Amniotic epithelial cell (primary cell): ENCODE measurements at places on chromosomes 13 and 19.

DNA sequence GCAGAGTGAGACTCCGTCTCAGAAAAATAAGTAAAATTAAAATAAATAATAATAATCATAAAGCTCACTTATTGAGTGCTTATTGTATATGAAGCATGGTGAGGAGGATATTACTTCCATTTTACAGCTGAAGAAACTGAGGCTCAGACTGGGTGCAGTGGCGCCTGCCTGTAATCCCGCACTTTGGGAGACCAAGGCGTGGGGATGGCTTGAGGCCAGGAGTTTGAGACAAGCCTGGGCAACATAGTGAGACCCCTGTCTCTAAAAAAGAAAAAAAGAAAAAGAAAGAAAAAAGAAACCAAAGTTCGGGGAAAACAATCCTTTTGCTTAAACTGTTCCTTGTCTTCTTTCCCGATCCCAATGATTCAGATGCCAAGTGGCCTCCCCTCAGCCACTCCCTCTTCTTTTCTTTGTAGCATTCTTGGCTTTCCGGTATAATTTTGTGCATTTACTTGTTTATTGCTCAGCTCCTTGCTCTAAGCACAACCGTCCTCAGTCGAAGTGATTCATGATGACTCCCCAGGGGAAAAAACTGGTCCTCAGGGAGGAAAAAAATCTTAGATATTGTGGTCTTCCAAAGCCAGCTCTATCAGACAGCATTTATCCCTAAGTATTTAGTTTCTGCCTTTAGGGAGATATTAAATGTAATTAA is 965 bp upstream of the EIF3G start:
- DNase-seq, result peak; percentile 79

- DNase-seq, result no peak
Observed at GRCh38 chr19:56834564-56835375, 5.8 kb downstream of the PEG3 start.

GRCh38 chr13:36432106-36432544 is at the start of gene CCNA1:
Gene CCNA1 (plus strand): TSS chr13:36432495. CDS start chr13:36433057, 562 bp downstream.
- no peak for DNase-seq

- peak; percentile 70 for DNase-seq
Observed at GRCh38 chr13:26184791-26185250, 37.3 kb downstream of the RNF6 start.

DNA sequence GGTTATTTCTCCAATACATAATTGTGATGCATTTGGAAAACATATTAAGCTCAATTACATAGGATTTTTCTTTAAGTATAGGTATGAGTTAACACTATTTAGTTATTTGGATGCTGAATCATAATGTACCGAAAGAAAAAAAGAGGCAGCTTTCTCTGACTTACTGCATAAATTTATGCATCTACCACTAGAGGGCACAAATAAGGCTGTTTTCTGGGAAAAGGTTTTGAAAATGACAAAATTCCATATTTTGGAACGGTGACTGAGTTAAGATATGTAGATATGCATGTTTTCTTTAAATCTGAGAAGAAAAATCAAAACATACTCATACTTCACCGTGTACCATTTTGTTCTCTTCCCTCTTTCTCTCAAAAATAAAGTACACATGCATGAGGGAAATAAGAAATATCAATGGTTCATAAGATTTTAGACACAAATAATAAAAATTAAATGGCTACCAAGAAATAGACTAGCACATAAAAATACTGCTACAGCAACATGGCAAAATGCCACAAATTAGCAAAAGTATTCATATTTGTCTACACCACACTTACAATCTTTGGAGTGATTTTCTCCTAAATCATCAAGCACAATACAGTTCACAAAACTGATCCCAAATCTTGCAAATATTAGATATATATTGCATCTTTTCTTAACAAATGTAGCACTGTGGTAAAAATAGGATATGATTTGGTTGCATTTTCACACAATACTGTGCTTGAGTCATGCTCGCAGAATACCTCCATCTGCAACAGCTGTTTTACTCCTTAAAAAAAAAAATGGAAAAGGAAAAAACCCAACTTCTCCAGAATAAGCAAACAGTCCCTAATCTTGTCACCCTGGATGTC is 260.0 kb downstream of the FGF14 start:
- DNase-seq, result peak; percentile 23

- DNase-seq, result no peak
Observed at GRCh38 chr19:21691661-21692060, 75.7 kb downstream of the ZNF100 start.

DNA sequence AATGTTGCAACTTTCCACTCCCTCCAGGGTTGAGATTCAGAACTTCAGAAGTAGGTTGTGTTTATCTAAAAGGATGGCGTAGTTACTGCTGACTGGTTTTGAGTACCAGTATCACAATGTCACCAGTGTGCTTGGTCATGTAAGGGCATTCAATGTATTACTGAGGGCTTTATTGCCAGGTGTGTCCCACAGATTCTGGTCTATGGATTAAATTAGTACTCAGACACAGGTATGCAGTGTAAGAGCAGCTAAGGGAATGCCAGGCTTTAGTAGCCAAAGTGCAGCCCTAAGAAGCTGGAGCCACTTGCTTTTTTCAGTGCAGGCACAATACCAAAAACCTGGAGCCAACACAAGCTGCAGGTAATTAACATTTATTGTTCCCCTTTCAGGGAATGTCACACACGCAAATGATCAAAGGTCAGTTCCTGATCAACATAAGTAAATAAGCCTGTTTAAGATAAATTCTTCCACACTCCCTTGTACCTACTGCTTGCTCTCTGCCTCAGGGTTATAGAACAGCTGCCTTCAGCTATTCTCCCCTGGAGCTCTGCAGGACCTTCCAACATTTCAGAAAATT is 130.1 kb upstream of the ZNF91 start:
- DNase-seq, result no peak

GRCh38 chr19:56710437-56710836 is 38.9 kb upstream of the ZNF835 start:
- DNase-seq, result no peak

DNA sequence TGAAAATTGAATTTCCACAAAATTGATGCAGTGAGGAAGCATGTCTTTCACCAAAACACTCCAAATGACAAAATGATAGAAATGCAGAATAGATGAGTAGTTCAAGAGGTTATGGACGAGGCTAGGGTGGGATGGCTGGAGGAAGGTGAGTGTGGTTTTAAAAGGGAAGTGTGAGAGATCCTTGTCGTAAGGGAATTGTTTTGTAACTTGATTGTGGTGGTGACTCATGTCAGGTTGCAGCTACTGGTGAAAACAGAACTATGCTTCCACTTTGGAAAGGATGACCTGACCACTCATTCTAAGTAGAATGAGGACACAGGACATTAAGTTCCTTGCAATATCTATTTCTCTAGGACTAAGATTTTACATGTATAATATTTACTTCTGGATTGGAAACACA is 345.7 kb downstream of the MTUS2 start:
- peak; percentile 89 for DNase-seq

DNA sequence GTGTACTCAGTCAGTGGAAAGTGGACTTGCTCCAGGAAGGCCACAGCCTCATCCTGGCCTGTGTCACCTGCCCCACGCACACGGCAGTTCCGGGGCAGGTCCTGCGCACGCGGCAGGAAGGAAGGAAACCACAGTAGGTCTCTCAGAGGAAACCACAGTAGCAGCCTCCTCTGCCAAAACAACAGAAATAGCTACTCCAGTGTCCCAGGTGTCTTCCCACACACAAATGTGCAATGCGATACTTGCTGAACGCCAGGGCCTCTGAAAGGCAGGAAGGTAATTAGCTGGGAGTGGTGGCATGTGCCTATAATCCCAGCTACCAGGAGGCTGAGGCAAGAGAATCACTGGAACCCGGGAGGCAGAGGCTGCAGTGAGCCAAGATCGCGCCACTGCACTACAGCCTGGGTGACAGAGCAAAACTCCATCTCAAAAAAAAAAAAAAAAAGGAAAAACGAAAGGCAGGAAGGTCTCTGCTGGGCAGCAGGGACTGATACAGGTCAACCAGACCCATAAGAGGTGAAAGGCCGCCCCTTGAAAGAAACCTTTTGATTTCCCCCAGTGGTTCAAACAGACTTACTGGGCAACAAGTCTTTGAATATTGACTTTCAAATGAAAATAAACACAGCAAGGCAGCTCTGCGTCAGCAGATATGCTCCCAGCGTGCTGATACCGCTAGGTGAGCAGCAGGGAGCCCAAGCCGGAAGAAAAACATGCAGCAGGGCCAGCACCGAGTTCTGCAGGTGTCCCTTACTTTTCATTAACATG is 49.5 kb downstream of the CRYL1 start:
- DNase-seq, result no peak

DNA sequence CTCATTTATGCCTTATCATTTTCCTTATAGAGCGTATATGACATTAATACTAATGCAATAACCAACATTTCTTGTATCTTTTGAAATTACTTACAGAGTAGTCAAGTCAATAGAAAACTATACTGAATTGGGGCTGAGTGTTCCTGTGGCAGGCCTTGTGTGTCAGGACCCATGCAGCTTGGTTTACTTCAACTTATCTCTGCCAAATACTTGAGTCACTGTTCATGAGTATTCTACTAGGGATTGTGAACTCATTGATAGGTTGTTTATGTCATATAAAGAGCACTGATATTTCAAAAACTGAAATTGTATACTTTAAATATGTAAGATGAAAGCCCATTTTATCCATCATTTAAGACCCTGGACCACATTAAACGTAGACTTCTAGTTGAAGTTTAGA is 688.6 kb upstream of the SLITRK1 start:
- DNase-seq, result no peak

DNA sequence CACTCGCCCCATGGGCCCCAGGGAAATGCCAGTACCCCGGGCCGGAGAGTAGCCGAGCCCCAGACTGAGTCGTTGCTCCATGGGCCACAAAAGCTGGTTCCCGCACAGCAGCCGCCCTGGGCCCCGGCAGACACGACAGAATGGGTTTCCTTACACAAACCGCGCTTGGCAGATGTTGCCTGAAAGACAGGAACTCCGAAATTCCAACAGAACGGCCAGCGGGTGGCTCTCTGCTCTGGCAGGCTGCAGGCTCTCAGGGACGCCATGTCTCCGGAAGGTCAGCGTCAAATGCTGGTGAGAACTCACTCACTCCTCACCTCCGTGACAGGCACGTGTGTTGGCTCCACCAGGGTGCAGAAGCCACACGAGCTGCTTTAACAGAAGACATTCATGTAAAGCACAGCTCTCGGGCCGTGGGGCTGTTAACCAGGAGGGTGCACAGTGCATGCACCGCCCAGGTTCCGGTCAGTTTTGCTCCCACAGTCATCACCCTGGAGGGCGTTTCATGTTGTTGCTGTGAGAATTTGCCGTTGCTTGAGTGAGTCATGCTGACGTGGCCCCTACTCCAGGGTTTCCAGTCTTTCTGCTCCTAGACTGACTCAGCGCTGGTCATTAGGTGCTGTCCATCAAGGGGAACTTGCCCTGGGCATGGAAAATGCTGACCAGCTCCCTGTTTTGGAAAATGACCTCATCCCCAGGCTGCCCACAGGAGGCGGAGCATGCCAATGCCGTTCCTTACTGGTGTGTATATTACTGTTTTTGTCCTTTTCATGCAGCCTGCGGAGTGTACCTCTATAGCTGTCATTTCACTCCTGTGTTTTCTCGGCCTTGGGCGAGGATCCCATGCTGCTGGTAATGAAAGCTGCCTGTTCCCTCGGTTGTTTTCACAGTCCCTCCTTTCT is 44.8 kb downstream of the ANKRD10 start:
- DNase-seq, result peak; percentile 100

DNA sequence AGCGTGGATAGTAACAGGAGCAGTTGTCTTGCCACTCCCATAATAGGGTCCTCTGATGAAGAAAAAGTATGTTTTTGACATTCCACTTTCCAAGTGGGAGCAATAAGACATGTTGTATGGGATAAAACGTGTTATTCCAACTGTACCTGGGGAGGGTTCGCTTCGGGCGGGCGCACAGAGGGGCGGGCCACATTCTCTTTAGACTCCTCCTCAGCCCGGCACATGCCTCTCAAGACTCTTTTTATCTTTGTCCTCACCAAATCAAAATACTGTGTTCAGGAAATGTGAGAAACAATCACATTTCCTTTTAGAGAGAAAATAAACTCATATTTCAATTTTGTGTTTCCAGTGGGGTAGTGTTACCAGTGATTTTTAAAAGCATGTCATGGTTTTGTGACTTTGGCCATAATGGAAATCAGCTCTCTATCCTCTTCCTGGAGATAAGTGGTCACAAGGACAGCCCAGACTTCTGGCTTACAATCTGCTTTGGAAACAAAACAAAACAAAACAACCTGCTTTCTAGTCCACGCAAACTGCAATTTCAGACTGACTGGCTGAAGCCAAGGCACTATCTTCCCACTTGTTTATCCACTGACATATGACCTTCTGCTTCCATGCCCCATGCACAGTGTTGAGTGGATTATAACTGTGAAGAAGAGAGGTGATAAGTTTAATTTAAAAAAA is 276.1 kb downstream of the NALCN start:
- no peak for DNase-seq

DNA sequence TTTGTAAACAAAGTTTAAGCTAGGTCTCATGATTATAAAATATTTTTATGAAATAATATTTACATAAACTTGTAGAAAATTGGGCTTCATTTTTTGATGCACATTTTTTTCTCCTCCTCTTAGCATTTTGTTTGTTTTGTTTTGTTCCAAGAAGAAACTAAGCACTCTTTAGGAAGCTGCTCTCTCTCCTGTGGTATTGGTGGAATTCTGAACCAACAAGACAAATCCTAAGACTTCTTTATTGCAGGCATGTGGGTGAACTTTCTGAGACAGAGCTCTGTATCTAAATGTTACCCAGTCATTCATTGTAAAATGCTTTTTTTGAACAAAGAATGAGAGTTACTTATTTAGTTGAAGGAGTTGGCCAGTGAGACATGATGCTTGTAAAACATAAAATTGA is 39.3 kb downstream of the LMO7 start:
- DNase-seq, result peak; percentile 50

DNA sequence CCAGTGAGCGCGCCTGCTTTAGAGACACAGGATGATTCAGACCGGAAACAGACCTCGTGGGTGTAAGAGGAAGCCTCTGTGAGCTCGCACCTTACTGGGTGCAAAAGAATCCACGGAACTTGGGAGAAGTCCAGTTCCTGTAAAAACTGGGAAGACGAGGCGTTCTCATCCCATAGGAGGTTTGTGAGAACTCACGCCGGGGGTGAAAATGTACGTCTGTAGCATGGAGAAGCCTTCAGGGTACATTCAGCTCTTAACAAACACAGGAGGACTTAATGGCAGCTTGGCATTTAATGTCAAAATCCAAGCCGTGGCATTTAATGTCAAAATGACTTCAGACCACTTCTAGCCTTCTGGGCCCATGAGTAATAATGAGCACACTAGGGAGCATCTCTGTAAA is 17.4 kb upstream of the OR7D2 start:
- no peak for DNase-seq
